Spleen (tissue), 13 donors: ENCODE measurements at places on chromosomes 1 and 21. TPM values are rescaled to one million over a fixed set of nuclear protein-coding genes. Genes with fewer than 3 reads are reported as not detected.

DNA sequence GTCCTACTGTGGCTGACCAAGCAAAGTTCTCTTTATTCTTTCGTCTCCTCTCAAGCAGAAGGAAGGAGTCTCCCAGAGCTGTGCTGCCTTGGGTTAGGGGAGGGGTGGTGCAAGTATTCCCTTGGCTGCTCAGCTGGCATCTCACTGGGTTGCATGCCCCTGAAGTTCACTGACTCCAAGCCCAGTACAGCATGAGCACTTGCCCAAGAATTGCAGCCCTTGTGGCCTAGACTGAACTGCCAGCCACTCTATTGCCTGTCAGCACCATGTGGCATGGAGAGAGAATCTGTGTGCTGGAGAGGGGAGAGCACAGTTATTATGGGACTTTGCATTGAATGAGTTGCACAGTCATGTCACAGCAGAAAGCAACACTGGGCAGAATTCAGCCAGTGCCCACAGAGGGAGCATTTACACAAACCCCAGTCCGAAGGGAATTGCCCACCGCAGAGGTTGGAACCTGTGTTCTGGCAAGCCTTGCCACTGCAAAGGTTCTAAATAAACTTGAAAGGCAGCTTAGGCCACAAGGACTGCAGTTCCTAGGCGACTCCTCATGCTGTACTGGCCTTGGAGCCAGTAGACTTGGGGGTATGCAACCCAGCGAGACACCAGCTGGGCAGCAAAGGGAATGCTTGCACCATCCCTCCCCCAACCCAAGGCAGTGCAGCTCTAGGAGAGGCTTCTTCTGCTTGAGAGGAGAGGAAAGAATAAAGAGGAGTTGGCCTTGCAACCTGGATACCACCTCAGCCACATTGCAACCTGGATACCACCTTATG, 28.8 kb downstream of the DR1 start:
- H3K4me3 ChIP-seq, result no peak overlapping the region
- H3K27ac ChIP-seq, result no peak overlapping the region
- DNase-seq, result no peak
- H3K36me3 ChIP-seq, result peaks cover 19% of the 10 kb centered on the region
- no peaks in the 10 kb centered on the region for H3K27me3 ChIP-seq
- no peaks in the 10 kb centered on the region for H3K4me1 ChIP-seq

GRCh38 chr1:175771289-175771688, 27.9 kb upstream of the TNR start:
- no peaks in the 10 kb centered on the region for H3K27me3 ChIP-seq
- H3K27ac ChIP-seq, result no peak overlapping the region
- H3K36me3 ChIP-seq, result no peaks in the 10 kb centered on the region
- DNase-seq, result no peak

DNA sequence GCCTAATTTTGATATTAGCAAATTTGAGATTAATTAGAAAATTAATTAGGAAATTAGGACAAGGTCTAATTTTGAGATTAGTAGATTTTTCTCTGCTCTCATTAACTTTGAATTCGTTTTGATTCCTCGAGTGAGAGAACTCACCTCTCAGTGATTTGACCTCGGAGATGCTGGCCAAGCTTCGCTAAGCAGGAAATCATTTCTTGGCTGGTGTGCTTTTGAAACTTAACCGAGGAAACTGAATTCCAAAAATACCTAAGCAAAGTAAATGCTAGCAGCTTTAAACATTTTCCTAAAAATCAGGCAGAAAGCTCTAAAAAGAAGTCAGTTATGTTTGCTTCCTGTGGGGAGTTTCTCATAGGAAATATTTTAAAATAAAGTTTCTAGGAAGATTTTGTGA, 34.9 kb downstream of the CDC14A start:
- no peaks in the 10 kb centered on the region for H3K36me3 ChIP-seq
- no peaks in the 10 kb centered on the region for H3K27me3 ChIP-seq
- peaks cover 29% of the 10 kb centered on the region for H3K4me1 ChIP-seq
- H3K4me3 ChIP-seq, result no peak overlapping the region
- peak overlapping the region; percentile 54 for H3K27ac ChIP-seq
- no peak for DNase-seq

DNA sequence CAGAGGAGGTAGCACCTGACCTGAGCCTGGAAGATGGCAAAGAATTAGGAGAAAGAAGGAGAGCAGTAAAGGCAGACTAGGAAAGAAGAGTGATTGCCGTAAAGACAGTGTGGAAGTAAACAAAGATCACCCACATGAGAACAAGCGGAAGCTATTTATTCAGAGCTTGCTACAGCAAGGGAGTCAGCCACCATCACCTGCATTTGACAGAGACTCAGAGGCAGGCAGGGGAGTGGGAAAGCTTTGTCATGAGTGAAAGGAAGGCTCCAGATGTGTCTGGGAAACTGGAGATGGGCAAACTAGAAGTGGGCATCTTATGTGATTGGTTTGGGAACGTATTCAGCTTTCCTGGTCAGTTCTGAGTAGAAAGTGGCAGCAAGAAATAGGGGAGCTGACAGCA, 64.5 kb downstream of the NFASC start:
- H3K27ac ChIP-seq, result no peak overlapping the region
- no peaks in the 10 kb centered on the region for H3K4me1 ChIP-seq
- DNase-seq, result no peak
- no peak overlapping the region for H3K4me3 ChIP-seq
- no peaks in the 10 kb centered on the region for H3K36me3 ChIP-seq
- H3K27me3 ChIP-seq, result no peaks in the 10 kb centered on the region

Gene TMEM201
- total RNA-seq, result 6.0 TPM
